ENCODE measurements at places on chromosomes 4 and X.
A peak's percentile ranks its signal among the peaks of the same experiment; 100 is the strongest.

- DNase-seq: no peak
Measured at GRCh38 chr4:153233761-153234371, 29.6 kb downstream of the TRIM2 start.

- no peak for DNase-seq
Measured at GRCh38 chrX:22012931-22013330, 19.2 kb upstream of the PHEX start.

DNA sequence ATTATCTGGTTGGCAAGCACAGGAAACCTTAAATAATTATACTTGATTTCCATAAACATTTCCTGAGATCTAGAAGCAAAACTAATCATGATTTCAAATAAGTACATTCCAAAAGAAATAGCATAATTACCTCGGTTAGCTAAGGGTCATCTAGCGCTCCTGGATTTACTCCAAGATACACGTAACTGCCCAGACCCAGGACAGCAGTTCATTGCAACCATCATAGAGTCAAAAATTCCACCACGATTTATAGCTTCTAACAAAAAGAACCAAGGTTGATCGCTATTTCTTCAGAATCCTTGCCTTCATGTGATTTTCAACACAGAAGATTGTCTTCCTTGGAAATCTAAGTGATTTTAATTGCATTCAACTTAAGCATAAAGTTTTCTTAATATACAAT lies 1235.5 kb upstream of the TENM3 start:
- DNase-seq: no peak

- no peak for DNase-seq
Measured at GRCh38 chr4:112143781-112144180, 1.5 kb upstream of the FAM241A start.

DNA sequence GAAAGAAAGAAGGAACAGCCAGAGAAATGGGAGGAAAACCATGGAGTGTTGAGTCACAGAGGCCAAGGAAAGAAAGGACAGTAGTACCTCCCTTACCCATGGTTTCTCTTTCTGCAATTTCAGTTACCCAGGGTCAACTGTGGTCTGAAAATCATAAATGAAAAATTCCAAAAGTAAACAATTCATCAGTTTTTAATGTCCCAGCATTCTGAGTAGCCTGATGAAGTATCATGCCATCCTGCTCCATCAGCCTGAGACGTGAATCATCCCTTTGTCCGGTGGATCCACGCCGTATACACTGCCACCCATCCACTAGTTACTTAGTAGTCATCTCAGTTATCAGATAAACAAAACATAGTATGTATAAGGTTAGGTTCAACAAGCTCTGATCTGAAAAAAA lies 114.2 kb downstream of the COMMD8 start:
- no peak for DNase-seq

- no peak for DNase-seq
Measured at GRCh38 chr4:31995943-31996901, 1276.1 kb downstream of the PCDH7 start.

- DNase-seq: no peak
Measured at GRCh38 chrX:703466-703865, 72.9 kb downstream of the SHOX start.

DNA sequence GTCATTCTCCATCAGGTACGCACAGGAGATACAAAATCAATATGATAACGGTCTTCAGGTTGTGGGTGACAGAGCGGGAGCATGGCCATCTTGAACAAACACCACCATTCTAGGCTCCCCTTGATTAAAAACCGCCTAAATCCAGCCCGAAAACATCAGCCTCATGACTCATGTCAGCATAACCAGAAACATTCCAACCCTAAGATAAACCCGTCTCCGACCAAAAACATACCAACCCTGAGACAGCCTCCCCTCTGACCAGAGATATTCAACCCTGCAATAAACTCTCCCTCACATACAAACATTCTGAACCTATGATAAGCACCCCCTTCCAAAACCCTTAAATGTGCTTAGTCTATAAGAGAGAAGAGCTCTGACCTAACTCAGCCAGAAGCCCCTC lies 157.9 kb downstream of the DHRSX start:
- no peak for DNase-seq

DNA sequence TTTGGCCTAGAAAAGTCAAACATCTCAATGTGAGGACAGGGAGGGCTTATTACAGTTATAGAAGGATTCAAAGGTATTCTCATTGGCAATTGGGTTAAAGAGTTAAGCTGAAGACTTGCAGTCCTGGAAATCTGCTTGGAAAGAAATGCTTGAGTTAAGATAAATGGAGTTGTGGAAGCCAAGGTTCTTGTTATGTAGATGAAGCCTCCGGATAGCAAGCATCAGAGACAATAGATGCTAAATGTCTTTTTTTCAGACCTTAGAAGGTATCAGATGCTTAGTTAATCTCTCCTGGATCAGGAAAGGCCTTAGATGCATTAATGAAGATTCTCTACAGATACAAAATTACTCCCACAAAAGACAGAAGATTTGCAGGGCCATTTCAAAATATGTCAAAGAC lies 299.3 kb downstream of the CFAP47 start:
- DNase-seq: no peak

DNA sequence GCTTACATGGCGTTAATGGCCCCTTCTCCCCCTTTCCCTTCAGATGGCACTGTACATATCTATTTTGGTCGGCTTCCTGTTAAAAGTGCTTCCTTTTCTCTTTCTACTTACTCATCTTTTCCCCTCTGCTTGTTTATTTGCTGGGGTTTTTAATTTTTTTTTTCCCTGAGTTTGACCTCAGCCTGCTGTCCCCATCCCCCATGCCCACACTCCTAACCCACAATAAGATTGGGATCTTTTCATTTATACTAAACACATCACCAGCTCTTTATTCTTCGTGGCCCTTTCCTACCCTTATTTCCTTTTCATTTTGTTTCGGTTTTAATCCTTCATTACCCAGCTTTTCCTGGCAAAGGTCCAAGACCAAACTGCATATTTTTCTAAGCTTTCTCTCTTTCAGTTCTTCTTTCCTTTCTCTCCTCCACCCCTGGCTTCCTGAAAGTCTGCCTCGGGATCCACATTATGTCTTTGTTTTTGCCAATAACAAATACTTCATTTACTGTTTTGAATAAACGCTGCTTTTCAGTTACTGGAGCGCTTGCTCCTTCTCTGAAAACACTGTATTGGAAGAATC lies 152.0 kb upstream of the USP9X start:
- peak; percentile 26 for DNase-seq

- no peak for DNase-seq
Measured at GRCh38 chr4:123545667-123546572, 149.3 kb downstream of the SPRY1 start.

- peak; percentile 86 for DNase-seq
Measured at GRCh38 chr4:70734168-70734954, 12.6 kb downstream of the RUFY3 start.

GRCh38 chrX:20265221-20265725 lies 1.4 kb downstream of the RPS6KA3 start:
- DNase-seq: peak; percentile 74

- DNase-seq: no peak
Measured at GRCh38 chrX:46247456-46247855, 297.8 kb downstream of the ZNF674 start.

Measured in activated CD4-positive, alpha-beta T cell treated with anti-CD3 and anti-CD28 coated beads, Interleukin-10, Interleukin-2, amounts not matched to agents 100 ng/mL and 50 ng/mL, durations not matched to agents 16 hours and 8 hours (primary cell).